ENCODE measurements at places on chromosomes 7 and 10.
A peak's percentile ranks its signal among the peaks of the same experiment; 100 is the strongest.

GRCh38 chr7:151665368-151665767, 145.7 kb upstream of the RHEB start:
- peak; percentile 77 for DNase-seq

DNA sequence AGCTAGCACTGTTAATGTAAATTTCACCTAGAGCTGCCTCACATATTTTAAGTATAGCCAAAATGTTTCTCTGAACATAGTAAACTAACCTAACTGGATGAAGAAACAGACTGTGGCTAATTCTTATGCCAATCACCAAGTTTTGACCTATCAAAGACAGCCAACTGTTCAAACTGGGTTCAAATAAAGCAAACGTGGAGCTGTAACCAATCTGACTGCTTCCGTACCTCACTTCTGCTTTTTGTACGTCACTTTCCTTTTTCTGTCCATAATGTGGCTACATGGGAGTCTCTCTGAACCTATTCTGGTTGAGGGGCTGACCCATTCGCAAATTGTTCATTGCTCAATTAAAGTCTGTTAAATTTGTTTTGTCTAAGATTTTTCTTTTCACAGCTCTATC, 66.3 kb upstream of the ETV1 start:
- no peak for DNase-seq

DNA sequence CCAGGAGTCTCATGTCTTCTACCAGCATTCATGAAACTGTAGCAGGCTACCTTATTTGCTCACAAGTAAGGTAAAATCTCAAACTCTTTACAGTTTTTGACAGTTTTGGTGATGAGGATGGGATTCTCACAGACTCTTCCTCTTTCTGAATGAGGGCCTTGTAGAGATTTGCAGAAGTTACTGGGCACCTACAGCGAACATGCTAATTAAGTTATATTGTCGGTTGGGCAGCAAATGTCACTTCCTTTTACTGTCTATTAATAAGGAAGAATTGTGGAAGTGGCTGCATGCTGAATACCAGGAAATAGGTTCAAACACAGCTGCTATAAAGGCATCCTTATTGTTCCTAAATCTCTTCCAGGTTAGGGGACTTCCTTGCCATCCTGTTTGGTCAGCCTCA, 189.6 kb downstream of the DNAJC1 start:
- no peak for DNase-seq

DNA sequence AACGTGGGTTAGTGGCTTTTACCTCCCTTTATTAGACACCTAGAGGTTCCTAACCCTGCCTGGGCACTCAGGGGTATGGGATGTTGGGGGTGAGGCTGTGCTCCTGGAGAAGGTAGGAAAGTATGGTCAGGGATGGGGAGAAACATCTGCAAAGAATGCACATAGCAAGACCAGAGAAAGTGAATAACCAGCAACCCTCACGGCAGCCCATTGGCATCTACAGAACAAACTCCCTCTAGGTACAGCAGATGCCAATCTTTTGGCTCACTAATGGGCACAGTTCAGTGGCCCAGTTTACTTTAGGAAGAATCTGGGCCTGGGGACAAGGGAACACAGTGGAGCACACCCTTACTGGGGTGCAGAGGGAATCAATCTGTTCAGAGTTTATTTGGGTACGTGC, 143.9 kb downstream of the JAZF1 start:
- DNase-seq: peak; percentile 51

DNA sequence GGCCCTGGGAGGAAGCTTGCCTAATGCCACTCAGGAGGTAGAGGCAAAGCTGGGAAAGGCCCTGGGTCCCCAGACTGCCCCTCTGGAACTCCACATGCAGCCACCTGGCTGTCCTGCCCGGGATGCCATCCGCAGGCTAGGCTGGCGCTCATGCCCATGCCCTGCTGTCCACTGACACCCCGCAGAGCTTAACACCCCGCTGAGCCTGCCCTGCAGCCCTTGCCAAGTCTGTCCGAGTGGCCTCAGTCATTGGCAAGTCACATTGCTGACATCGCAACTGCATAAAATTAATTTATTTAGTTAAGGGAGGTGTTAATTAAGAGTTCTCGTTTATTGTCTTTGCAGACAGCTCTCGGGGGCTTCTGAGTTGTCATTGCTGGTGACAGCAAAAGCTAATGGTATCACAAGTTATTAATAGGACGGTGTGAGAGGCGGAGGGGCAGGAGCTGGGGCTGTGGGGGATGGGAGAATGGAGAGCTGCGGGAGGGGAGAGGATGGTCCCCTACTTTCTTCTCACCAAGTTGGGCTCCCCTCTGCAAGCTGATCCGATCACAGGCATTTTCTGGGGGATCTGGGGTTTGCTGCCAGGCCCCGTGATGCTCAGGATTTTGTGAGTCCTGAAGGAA, 55.6 kb upstream of the PCBD1 start:
- no peak for DNase-seq
